ENCODE measurements at places on chromosomes 6 and 20.

DNA sequence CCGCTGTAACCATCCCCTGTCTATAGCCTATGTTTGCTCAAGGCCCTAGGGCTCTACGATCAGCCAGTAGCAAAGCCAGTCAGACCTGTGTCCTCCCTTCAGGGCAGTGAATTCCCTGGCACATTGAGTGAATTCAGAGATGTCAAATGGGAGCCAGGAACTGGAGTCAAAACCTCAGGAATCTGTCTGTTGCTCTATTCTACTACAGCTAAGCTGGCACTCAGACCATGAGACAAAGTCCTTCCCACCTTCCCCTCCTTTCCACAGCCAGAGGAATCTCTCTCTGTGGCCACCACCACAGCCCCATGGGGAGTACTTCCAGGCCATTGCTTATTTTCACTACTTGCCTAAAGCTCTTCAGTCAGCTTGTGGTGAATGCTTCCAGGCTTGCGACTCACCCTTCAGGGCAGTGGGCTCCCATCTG, 82.0 kb downstream of the PKIB start:
- no peak for DNase-seq

GRCh38 chr6:31356216-31356945, 598 bp downstream of the HLA-B start:
- DNase-seq = no peak

- peak; percentile 44 for DNase-seq
Measured at GRCh38 chr6:14309516-14309915, 191.9 kb downstream of the CD83 start.

GRCh38 chr20:59028812-59029211, 3.3 kb downstream of the ATP5F1E start:
- no peak for DNase-seq

DNA sequence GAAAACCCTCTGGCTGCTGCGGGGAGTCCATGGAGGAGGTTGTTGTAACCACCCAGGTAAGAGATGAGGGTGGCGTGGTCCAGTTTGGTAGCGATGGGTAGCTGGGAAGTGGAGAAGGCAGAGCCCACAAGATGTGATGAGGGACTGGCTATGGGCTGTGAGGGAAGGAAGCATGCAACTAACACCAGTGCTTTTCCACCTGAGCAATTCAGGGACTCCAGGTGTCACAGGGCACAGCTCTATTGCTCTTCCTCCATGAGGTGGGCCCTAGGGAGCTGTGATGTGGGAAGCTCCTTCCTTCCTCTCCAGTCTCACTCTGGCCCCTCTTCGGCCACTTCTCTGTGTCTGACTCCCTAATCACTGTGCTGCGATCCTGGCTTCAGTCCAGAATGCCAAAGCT, 32.4 kb upstream of the TGM6 start:
- no peak for DNase-seq

DNA sequence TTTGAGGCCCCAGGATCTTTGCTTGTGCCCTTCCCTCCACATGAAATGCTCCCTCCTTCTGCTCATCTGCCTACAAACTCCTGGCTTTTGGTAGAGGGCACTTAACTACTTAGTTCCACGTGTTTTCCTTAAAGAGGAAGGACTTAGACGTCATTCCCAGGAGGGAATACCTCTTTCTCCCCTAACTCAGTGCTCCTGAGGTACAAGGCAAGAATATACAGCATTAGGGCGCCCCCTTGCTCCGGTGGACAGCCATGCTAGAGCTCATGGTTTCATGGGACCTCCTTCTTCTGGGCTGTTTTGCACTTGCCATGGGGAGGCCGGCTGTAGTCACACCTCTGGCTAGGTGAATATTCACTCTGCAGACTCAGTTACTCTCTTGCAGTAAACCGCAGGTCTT, 93.8 kb upstream of the LY86 start:
- peak; percentile 52 for DNase-seq

DNA sequence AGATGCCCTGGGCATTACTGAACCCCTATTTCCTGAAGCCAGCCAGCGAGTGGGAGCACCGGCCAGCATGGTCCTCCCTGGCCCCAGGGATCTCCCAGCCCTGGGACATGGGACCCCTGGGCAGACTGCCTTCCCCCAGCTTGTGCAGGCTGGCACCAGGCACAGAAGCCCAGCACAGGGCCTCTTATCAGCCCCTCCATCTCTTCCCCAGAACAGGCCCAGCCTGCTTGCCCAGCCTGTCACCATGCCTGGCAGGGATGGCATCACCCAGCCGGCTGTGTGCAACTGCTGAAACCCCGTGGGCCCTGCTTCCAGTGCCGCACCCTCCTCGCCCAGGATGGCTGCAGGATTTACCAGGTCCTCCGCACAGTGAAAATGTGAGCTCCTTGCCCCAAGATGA, 6.1 kb upstream of the OSBPL2 start:
- no peak for DNase-seq

DNA sequence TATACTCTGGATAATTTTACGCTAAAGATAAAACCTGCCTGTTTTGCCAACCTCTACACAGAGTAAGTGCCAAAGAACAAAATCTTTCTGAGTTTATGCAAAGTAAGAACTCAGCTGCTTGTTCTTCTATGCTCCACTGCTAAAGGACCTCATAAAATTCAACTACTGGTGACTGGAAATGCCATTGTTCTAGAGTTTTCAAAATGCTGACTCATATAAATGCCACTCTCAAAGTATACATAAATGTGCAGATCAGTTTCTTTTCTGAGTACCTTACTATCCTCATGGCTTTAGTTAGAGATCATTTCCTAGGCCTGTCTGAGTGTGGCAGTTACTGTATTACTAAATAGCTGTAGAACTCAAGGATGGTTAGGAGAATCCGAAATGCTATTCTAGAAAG, 45.6 kb downstream of the LYRM4 start:
- DNase-seq = no peak

DNA sequence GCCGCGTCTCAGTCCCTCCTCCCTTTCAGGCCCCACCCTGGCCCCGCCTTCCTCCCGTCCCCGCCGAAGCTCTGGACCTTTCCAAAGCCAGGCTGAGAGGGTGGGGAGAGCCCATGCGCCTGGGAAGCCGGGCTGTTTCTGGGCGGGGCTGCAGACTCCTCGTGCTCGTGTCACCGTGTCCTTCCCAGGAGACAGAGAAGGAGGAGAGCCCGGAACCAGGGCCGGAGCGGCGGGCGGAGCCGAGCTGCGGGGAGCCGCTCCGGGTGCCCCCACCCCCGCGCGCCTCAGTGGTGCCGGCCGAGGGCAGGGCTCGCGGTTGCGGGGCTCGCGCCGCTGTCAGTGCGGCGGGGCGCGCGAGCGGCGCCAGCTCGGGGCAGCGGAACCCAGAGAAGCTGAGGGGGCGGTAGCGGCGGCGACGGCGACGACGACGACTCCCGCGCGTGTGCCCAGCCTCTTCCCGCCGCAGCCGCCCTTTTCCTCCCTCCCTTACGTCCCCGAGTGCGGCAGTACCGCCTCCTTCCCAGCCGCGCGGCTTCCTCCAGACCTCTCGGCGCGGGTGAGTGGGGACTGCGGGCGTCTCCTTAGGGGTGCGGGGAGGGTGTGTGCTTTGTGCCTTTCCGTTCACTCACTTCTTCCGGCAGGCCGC, at the start of gene RALY:
TSS of gene RALY (plus strand) at position 336 of the 646 bp plus-strand sequence. CDS start 78,164 bp downstream, outside the sequence.
- DNase-seq = peak; percentile 98

DNA sequence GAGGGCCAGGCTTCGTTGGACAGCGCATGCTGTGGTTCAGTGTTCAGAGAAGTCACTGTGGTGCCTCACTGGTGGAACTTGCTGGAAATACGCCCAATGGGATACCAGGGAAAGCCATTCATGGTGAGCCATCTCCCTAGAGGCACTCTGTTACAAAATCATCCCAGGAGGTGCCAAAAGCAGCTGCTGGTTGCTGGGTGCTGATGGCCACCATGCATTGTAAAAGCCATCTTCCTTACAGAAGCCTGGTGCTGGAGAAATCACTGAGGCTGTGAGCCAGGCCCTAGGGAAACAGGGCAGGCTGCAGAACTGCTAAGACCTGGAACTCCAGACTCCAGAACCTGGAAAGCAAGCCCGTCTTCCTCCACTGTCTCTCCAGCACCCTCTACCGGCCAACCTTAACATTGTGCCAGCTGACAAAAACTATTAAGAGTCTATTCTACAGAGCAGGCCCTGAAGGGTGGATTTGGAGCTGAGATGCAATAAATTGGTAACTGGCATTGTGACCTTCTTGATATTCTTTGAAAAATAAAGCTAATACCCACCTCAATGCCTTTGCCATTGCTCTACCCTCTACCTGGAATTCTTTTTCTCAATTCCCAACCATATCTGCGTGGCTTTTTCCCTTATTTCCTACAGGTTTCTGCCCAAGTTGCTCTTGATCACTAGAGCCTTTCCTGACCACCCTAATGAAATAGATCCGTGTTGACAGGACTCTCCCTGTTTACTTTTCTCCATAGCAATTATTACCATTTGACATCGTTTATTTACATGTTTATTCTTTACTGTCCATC, 18.5 kb downstream of the SNRPB start:
- peak; percentile 40 for DNase-seq

DNA sequence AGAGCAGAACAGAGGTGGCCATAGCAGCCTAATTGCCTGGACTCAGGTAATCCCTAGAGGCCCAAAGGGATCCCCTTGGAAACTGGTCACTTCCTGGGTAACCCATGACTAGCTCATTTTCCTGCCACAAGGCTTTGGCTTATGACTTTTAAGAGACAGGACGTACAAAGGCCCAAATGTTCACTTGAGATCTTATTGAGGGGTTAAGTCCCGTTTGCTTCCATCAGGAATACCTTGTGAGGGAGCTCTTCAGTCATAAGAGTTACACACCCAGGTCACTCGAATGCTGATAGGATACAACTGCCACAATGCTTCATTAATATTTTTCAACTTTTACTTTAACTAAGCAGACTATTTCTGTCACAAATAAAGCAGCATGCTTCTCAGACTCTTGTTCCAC, 51.7 kb downstream of the TMEM170B start:
- DNase-seq = no peak

GRCh38 chr20:37228082-37228481, 33.5 kb downstream of the GHRH start:
- DNase-seq = no peak

DNA sequence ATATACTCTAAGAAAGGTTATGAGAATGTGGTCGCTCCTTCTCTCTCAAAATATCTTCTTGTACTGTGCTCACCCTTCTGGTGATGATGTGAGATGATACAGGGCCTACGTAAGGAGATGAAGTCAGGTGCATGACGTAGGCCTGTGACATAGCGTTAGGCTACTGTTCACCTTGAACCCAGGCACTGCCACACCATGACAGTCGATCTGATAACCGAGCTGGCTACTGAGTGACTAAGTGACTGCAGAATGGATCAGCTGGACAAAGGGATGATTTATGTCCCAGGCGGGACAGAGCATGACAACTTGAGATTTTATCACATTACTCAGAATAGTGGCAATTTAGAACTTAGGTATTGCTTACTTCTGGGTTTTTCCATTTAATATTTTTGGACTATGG, 11.2 kb downstream of the SLC24A3 start:
- DNase-seq = no peak

- DNase-seq = no peak
Measured at GRCh38 chr6:169371344-169372127, 117.9 kb upstream of the THBS2 start.

- DNase-seq = no peak
Measured at GRCh38 chr6:168362276-168362990, 42.9 kb upstream of the DACT2 start.

GRCh38 chr6:169746556-169746955, 4.8 kb downstream of the DYNLT2 start:
- DNase-seq = no peak

GRCh38 chr6:167351656-167352345, 26.9 kb downstream of the TTLL2 start:
- DNase-seq = no peak

- DNase-seq = no peak
Measured at GRCh38 chr20:11372876-11373790, 544.6 kb upstream of the BTBD3 start.

DNA sequence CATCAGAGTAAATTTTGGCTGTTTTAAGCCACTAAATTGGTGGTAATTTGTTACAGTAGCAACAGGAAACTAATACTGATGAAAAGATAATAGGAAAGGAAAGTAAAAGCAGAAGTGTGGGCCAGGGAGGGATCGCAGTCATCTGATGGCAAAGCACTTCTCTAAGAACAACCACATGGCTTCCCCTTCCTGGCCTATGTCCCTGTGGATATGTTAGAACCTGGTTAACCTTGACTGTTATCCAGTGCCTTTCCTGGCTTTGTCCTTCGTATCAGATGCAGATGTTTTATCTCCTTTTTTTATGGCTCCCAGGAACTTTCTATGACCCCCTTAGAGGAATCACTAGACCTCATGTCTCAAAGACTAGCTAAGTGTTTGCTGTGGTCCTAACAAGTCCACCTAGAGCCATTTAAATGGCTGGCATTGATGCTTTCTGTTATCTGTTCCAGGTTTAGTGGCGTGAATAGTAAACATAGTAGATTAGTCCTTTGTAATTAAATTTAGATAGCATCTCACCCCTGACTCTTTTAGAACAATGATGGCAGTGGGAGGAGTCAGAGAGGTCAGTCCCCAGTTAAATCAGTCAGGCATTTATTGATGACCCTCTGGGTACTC, 79.2 kb upstream of the PHACTR2 start:
- no peak for DNase-seq

Measured in NCI-H774 (cell line).